Right lung (tissue), 10 donors: ENCODE measurements at places on chromosomes 3 and 15. TPM values are rescaled to one million over a fixed set of nuclear protein-coding genes. Genes with fewer than 3 reads are reported as not detected.

PLA2G4D gene
- 0.16 TPM for polyA plus RNA-seq

NOX5 gene
- polyA plus RNA-seq = 1.2 TPM

CFAP100 gene
- polyA plus RNA-seq = 0.80 TPM

MUC13 gene
- polyA plus RNA-seq = not detected

TUSC7 gene
- polyA plus RNA-seq = not detected

ZNF80 gene
- polyA plus RNA-seq = 0.16 TPM

INSYN1 gene
- 15.8 TPM for polyA plus RNA-seq

ZNF660 gene
- polyA plus RNA-seq = 25.7 TPM

SERINC4 gene
- polyA plus RNA-seq = 0.87 TPM

ERICH6 gene
- polyA plus RNA-seq = 0.65 TPM

- DNase-seq = peak; percentile 38
Measured at GRCh38 chr15:77186594-77187011, 115.7 kb upstream of the TSPAN3 start.

DNA sequence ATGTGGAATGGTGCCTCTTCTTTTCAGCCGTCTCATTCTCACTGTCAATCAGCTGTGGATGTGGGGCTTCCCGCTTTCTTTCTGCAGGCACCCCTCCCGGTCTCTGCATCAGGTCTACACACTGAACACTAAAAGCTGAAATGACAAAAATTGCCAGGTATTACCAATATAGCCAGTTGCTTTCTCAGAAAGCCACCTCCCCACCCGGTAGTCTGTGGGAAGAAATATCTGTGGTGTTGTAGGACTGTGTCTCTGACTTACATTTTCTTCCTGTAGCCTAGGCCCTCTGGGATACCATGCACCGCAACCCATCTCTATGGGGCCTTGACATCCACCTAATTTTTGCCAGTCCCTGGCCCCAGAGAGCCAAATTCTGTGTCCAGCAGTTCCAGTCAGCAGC is 19.2 kb upstream of the EPHB1 start:
- no peak for DNase-seq

- no peak for DNase-seq
Measured at GRCh38 chr3:8739757-8740504, 6.3 kb downstream of the CAV3 start.

GRCh38 chr15:77538027-77538451 is 94.7 kb downstream of the LINGO1 start:
- no peak for DNase-seq

- no peak for DNase-seq
Measured at GRCh38 chr3:114427285-114428043, 133.6 kb downstream of the TIGIT start.

DNA sequence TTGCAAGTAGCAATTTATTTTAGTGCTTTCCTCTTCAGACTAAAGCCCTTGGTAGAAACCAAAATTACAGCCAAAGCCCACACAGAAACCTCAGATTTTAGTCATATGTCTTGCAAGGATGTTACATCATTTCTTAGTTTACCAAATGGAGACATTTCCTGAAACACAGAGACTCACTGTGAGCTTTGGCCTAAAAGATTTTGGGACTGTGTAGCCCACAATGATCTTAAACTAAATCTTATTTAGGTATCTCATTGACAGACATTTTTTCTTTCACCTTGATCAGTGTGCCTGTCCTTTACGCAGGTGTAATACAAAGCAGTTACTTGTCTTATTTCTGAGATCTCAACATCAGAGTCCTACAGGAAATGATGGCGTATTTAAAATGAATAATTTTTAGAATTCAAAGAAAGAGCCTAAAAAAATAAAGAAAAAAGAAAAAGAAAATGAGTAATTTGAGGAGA is 27.8 kb upstream of the AP4E1 start:
- DNase-seq = no peak

DNA sequence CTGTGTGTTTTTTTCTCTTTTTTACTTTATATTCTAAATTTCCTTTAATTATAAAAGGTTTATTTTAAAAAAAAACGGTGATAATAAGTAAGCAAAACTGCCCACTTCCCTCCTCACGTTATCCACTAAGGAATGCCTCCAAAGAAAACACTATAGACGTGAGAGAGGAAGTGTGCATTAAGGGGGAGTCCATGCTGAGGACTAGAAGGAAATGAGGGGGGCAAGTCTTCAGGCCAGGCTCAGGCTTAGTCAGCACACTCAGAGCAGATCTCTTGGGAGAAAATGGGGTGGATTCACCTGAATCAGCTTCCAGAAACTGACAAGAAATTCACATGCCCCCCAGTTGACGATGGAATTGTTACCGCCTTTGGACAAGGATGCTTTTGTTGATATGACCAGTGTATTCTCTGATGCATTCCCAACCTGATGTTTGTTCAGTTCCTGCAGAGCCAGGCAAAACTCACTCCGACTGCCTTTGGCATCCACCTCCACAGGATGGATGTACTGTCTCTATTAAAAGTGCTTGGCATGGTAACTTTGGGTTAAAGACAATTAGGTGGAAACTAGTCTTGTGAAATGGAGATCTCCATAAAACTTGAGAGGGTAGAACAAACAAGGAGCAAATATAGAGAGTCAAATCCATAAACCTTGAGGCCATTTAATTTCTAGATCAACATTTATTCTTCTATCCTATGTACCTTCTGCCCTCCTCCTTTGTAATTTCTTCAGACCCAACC is 167.8 kb downstream of the MYRIP start:
- no peak for DNase-seq

DNA sequence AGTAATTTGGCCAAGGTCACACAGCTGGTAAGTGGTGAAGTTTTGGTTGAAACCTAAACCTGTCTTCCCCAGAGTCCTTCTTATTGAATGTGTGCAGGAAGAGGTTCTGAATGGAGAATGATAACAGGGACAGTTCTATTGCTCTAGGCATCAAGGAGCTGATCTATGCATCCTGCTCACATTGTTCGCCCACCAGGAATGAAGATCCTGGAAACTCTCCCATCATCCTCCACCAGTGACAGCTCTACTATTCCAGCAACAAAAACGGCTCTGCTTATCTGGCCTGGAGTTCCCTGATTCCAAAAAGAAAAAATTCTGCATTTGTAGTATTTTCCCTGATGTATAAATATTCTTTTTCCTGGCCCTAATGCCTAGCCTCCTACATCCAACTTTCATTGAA is 16.4 kb upstream of the TNFAIP8L3 start:
- DNase-seq = no peak

GRCh38 chr3:68306571-68306970 is 625.8 kb downstream of the TAFA4 start:
- DNase-seq = peak; percentile 28

DNA sequence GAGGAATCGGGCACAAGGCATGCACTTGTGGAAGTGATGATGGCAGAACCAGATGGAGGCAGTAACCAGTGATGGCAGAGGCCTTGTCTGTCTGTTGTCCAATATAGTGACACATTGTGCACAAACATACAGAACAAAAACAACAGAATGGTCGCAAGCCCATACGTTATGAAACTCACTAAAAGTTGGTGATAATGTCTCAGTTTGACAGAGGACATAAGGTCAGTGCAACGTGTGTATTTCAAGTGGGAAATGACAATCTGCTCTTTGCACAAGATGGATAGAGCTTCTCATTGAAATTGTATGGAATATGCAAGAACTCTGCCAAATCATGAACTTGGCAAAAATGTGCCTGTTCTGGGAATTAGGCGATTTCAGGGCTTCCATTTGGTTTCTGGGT is 169.2 kb downstream of the EPHB1 start:
- DNase-seq = no peak

- peak; percentile 78 for DNase-seq
Measured at GRCh38 chr15:39171944-39172368, 408.9 kb upstream of the THBS1 start.

DNA sequence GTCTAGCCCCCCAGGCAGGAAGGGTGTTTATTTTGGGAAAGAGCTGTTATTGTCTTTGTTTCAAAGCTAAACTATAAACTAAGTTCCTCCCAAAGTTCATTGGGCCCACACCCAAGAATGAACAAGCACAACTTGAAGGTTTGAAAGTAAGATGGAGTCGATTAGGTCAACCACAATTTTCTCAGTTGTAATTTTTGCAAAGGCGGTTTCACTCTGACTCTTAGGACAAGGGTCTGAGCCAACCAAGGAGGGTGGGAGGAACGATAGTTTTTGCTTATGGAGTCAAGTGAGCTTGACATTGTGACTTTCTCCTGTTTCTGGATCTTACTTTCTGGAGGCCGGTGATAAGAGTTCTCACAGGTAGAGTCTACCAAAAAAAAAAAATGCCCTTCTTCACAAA is 5.8 kb upstream of the ZNF770 start:
- no peak for DNase-seq

- no peak for DNase-seq
Measured at GRCh38 chr3:134179508-134179907, 71.2 kb downstream of the RYK start.

DNA sequence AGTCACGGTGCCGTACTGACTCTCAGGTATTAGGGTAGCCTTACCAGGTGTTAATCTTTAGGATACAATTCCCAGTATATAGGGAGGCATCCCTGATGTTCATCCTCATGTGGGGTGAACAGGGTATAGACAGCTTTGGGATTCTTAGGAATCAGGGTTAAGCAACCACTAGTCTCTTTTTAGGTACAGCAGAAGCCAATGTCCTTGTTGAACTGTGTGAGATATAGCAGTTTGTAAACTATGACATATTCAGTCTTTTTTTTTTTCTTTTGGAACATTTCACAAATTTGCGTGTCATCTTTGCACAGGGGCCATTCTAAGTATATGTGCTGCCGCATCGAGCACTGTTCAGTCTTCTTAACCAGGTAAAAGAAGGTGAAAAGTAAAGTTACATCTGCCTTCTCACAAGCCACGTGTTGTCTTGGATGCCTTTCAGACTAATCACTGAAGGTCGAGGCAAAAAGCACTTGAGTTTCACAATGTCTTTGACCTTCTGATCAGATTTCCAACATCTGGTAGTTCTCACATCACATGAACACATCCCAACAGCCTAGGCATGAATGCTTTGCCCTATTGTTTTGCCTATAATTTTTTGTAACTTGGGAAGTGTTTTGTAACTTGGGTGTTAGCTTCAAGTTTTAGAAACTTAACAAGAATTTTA is 17.2 kb downstream of the TSEN2 start:
- DNase-seq = peak; percentile 46

GRCh38 chr15:68497206-68497910 is 65.4 kb upstream of the ITGA11 start:
- DNase-seq = no peak

DNA sequence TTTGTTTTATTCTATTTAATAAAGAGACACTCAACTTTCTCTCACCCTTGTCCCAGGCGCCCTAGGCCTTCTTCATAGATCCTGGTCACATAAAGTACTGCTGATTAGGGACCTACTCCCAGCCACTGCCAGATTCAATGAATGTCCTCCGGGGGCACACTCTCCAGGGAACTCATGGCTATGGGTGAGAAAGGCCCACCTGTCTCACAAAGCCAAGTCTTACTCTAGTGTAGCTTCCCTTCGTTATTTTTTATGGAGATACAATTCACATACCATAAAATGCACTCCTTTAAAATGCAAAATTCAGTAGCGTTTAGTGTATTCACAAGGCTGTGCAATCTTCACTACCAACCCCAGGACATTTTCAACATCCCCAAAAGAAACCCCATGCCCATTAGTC is 87.8 kb downstream of the ADCY5 start:
- DNase-seq = no peak

- DNase-seq = peak; percentile 16
Measured at GRCh38 chr3:47365213-47366153, 15.3 kb upstream of the PTPN23 start.

DNA sequence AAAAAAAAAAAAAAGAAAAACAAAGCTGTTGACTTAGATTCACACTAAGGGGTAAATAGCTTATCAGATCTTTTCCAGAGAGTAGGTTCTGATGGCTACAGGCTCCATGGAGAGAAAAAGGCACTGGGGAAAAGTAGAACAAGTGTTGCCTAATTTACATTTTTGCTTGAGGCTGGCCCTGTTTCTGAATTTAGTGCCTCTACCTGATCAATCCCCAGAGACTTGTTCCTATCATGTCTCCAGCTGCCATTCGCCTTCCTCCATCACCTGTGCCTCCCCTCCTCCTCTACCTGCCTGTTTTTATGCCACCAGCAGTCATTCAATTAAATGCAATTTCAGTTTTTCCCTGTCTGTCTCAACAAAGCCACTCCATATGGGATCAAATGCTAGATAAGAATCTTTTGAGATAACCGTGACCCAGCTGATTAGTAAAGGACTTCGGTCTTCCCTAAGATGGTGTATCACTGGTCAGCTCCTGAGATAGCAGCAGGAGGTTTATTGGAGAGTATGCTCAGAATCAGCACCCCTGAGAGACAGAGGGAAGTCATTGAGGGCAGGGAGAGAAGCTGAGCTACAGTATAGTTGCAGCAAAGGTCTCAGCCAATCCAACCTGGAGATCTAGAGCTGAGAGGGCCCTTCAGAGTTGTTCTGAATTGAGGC is 88.1 kb upstream of the GADL1 start:
- DNase-seq = no peak

GRCh38 chr3:85864896-85865295 is 906.1 kb downstream of the CADM2 start:
- peak; percentile 4 for DNase-seq

DNA sequence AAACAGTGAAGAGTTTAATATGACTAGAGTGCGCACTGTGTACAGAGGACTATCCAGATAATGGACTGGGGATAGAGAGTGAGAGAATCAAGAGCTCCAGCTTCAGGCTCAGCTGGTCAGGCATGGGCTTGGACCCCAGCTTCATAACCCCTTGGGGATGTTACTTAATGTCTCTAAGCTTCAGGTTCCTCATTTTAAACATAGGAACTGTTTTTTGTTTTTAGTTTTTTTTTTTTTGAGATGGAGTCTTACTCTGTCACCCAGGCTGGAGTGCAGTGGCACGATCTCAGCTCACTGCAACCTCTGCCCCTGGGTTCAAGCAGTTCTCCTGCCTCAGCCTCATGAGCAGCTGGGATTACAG is 9.9 kb upstream of the BRPF1 start:
- no peak for DNase-seq
